ENCODE measurements at places on chromosomes 7 and 10.

DNA sequence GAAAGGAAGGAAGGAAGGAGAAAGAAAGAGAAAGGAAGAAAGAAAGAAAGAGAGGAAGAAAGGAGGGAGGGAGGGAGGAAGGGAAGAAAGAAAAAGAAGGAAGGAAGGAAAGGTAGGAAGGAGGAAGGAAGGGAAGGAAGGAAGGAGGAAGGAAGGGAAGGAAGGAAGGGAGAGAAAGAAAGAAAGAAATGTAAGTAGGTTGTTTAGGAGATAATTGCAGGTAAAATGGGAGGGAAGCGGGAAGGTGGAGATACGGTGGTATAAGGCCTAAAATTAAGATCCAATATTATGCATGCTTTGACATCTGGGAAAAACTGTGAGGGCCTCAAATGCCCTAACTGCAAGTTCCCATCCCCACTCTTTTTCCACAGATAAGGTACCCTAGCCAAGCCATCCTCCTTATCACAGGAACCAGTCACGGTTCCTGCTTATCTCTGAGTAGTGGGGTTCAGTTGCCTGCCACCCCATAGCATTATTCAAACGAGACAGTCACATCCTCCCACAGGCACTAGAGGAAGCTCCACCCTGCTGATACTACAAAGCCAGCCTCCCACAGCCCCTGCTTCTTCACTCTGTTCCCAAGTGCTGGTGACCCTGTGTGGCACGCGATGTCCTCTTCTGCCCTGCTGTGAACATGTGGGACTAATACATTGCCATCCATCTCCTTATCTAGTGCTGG is 28.7 kb downstream of the ST8SIA6 start:
- no peak for DNase-seq

DNA sequence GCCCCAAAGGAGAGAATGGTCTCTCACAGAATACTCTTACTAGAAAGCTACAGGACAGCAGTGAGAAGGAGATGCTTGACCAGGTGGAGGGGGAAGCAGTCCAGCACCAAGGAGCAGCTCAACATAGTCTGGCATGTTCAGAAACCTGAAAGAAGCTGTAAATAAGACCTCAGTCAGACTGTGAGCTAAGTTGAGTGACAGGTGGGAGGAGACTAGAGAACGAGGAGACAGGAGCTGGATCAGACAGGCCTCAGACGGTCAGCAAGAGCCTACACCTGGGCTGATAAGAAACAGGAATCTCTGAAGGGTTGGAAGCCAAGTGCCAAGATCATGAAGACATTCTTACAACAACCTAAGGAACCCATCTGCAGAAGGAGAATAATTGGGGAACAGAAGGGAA is 54.5 kb downstream of the ELMO1 start:
- DNase-seq = no peak

GRCh38 chr10:72297805-72298591 is 24.3 kb downstream of the DDIT4 start:
- DNase-seq = peak; percentile 75

DNA sequence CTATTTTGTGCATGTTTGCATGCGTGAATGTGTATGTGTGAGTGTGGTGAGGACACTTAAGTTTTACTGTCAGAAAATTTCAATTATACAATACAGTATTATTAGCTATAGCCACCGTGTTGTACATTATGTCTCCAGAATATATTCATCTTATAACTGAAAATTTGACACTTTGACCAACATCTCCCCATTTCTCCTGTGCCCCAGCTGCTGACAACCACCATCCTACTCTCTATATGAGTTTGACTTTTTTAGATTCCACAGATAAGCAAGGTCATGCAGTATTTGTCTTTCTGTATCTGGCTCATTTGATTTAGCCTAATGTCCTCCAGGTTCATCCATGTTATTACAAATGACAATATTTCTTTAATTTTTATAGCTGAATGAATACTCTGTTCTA is 195.0 kb downstream of the GPR37 start:
- no peak for DNase-seq

GRCh38 chr10:112698133-112698817 is 251.3 kb downstream of the VTI1A start:
- DNase-seq = no peak

GRCh38 chr10:78744491-78745090 is 324.2 kb upstream of the ZMIZ1 start:
- DNase-seq = no peak

DNA sequence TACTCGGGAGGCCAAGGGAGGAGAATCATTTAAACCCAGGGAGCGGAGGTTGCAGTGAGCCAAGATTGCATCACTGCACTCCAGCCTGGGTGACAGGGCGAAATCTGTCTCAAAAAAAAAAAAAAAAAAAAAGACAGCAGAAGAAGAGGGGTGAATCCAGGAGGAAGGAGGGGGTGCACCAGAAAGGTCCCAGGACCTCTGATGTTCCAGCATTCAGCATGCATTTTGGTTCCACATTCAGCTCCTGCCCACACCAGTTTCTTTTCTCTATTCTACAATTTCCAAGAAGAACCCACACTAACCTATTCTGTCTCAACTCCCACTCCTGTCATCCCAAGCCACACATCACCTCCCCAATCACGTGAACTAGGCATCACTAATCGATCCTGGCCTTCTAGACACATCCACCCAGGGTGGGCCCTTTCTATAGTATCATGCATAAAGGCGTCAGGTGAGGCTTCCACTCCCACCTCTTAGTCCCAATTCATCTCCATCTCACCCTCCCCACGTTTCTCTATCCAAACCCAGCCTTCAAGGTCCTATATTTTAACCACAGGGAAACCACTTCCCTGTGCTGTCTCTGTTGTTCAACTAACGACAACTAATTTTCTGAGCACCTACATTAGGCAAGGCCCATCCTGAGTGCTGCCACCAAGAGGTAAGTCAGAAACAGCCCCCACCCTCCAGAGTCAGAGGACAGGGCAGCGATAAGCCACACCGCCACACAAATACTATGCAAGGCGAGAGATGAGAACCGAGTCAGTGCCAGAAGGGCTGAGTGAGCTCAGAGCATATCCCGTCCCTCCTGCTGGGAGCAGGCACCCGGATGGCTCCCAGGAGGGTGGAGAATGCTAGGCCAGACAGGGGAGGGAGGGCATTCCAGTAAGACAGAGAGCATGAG is 2.2 kb downstream of the ANXA11 start:
- no peak for DNase-seq

GRCh38 chr10:127227663-127228062 is 31.3 kb upstream of the INSYN2A start:
- DNase-seq = no peak

DNA sequence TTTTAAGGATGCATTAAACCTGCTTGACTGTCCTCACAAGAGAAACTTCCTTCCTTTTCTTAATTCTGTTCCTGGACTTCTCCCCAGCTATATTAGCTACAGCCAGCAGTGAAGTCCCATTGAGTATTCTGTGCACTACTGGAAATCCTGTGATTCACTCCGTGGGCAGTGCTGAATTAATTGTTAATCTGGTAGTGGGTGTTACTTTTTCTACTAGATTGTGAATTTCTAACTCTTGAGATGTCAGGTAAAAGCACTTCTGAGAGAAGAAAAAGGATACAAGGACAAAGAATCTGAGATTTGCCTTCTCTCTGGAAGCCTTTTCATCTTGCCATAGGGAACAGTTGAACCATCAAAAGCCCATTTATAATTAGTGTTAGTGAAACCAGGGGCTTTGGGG is 33.9 kb downstream of the CYCS start:
- no peak for DNase-seq

GRCh38 chr10:74746813-74747212 is 79.6 kb upstream of the KAT6B start:
- DNase-seq = no peak

DNA sequence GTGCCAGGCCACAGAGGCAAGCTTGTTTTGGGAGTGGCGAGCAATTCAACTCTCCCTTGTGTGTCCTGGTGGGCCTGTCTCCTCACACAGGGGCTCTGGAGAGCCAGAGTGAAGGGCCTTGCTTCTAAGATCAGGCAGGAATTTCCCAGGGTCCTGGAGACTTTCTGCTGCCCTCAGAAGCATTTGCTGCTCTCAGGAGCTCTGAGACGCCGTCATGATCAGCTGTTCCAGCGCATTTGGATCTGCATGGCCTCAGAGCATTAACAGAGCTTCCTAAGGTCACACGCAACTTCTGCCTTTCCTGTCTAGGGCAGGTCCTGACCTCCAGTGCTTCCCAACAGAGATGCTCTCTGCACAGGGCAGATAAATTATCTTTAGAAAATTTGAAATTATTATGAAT is 52.2 kb upstream of the C10orf90 start:
- DNase-seq = no peak

DNA sequence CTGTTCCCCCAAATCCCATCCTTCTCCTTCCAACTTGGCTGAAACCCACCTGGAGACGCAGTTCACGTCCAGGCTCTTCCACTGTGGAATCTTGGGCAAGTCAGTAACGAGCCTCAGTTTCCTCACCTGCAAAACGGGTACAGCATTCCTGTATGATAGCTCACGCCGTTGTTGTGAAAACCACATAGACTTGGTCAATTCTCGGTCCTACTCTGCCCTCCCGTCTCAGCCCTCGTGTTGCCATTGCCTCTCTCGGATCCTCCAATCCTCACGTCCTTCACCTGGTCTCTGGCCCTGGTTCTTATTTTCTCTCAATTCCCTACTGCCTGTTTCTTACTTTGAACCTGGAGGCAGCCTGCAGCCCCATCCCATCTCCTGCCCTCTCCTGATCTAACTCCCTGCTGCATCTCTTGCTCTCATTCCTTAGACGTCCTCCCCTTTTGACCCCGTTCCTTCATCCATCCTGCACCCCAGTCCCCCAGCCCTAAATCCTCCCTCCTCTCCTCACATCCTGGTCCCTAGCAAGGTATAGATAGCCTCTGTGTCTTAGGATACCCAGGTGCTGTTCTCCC is 2.0 kb upstream of the MUC12 start:
- no peak for DNase-seq

GRCh38 chr10:26728957-26729356 is 31.5 kb downstream of the PDSS1 start:
- no peak for DNase-seq

Measured in stimulated activated CD8-positive, alpha-beta memory T cell treated with anti-CD3 and anti-CD28 coated beads, Interleukin-4, amount 100 ng/mL, for 1 hour (primary cell).